ENCODE measurements at places on chromosomes 12 and 14.

GRCh38 chr12:52235822-52236361, 2.8 kb downstream of the KRT7 start:
- DNase-seq = no peak

GRCh38 chr12:26046906-26047305, 77.9 kb downstream of the BHLHE41 start:
- DNase-seq = no peak

GRCh38 chr14:59181791-59182190, 6.7 kb upstream of the DAAM1 start:
- no peak for DNase-seq

DNA sequence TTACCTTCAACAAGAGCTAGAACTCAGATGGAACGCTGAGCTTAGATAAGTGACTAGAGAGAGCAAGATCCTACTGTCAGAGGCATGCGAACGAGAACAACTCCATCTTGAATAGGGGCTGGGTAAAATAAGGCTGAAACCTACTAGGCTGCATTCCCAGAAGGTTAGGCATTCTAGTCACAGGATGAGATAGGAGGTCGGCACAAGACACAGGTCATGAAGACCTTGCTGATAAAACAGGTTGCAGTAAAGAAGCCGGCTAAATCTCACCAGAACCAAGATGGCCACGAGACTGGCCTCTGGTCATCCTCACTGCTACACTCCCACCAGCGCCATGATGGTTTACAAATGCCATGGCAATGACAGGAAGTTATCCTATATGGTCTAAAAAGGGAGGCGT, 59.6 kb upstream of the PLEKHG3 start:
- no peak for DNase-seq

- DNase-seq = peak; percentile 53
These were observed 6.9 kb downstream of the TBC1D15 start for GRCh38 chr12:71846322-71846940.
